ENCODE measurements at places on chromosomes 5 and 9.

DNA sequence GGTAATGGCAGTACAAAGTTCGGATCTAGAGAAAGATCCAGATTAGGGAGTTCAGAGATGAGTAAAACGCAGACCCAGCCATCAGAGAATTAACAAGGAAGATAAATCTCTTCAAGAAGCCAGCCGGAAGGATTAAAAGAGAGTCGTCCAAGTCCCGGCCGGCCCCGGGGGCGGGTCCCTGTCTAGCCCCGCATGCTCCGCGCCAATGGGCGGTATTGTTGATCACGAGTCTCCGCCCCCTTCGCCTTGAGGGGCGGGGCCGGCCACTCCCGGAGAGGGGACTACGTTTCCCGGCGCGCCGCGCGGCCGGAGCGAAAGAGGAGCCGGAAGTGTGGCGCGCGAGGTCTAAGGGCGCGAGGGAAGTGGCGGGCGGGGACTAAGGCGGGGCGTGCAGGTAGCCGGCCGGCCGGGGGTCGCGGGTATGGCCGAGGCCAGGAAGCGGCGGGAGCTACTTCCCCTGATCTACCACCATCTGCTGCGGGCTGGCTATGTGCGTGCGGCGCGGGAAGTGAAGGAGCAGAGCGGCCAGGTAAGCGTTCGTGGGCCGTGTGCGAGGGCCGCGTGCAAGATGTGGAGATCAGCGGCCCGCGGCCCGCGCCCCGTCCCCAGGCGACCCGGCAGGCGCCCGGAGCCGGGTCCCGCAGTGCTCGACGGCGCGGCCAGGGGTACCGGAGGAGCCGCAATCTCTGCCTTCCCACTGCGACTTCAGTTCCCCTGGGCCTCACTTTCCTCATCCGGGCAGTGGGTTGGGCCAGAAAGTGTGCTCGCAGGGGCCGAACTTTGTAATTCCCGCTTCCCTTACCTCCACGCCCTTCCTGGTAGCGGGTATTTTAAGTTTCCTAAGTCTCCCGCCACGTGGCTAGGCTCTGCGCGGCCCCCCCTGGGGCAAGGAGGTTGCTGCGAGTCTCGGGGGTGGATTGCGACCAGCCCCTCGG, at the start of gene TCOF1:
TCOF1 (plus strand) TSS at position 372 of the 935 bp plus-strand sequence; CDS start at position 422, 50 bp downstream.
- peak; percentile 95 for DNase-seq

- no peak for DNase-seq
Measured at GRCh38 chr5:172902497-172903472, 56.4 kb upstream of the RPL26L1 start.

GRCh38 chr5:88049737-88050136, 218.9 kb downstream of the TMEM161B start:
- no peak for DNase-seq

DNA sequence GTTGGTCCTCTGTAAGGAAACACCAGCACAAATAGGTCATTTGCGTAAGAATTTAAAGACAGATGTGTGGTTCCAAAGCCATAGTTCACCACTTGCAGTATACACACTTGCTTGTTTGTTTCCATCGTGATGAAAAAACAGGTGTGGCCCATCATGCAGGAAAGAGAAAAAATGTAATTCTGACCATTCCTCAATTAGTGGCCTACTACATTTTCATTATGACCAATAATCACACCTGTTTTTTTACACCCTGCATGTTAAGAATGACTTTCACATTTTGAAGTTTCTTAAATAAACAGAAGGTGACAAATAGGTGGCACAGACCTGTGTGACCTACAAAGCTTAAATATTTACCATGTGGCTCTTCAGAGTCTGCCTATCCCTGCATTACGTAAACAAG, 2.2 kb upstream of the ICE1 start:
- DNase-seq = no peak

- no peak for DNase-seq
Measured at GRCh38 chr9:121278477-121279261, 10.7 kb downstream of the GSN start.

DNA sequence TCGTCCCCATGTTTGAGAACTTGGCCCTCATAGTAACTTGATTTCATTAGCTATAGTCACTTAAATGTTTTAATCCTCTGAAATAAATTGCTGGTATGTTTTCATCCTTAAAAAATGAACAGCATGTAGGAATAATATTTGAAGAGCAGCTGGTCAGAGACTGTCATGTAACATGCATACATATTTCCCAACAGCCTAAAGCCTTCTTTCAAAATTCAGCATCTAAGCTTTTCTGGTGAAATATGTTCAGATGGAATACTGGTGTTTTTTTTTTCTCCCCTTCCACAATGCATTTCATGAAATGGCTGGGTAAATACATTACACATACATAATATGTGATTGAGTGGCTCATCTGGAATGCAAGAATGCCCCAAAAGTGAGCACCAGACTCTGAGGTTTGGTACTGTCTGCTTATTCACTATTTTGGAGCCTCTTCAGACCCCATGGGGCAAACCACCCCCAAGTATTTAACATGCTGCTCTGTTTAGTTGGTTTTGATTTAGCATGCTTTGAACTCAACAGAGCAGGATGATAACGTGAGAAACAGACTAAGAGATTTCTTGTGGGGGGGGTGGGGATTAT, 94.0 kb downstream of the SMARCA2 start:
- no peak for DNase-seq

DNA sequence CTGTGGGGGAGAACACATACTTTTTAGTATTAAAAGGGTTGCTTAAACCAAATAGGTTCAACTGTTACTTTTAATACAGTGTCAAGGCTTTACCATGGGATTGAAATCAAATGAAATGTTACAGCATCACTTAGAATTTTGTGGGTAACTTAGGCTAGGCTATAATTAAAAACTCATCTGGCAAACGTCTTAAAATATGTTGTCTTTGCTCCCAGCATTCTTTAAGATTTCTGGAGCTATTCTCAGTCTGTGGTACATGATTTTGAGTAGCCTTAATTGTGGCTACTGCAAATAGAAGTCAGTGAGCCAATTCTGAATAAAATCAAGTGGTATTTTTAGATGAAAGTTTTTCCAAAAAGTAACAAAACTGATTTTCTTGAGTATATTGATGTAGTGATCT, 30.7 kb downstream of the UHRF2 start:
- no peak for DNase-seq
